ENCODE measurements at places on chromosomes 7 and 10.
A peak's percentile ranks its signal among the peaks of the same experiment; 100 is the strongest.

DNA sequence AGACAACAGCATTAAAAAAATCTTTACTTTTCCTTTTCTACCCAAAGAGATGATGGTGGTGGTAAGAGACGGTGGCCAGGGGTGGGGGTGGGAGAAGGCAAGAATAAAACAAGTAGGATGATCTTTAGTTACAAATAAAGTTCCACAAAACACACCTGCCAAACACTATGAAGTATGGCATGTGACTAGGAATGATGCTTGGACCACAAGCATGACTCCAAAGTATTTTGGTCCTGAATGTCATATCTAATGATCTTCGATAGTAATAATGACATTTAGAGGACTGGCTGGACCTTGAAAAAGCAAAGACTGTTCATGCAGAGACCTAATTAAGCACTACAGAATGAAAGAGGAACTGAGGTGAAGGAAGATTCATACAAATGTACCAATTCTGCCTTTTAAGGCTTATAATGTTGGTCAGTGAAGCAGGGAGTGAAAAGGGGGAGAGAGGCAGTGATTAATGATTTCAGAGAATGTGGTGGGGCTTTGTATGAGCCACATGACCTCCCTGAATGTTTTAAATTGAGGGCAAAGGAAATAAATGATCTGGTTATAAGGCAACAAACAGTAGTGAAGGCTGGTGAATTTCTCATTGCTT, 29.6 kb upstream of the DKK1 start:
- no peak for DNase-seq

DNA sequence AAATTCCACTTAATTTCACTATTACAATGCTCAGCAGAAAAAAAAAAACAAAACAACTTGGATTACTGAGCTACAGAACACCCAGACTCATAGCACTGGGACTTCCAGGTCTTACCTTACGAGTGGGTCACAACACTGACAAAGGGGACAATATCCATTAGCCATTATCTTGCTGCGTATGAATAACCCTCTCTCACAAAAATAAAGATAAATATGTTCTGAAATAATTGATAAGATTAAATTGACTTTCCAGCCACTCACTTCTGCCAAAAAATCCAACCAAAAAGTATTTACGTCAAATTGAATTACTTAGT, 128.7 kb downstream of the PKD1L1 start:
- DNase-seq, result no peak

GRCh38 chr10:119815671-119816070, 57.0 kb downstream of the MCMBP start:
- DNase-seq, result no peak

- DNase-seq, result no peak
Measured at GRCh38 chr7:12564996-12565764, 5.3 kb upstream of the SCIN start.

GRCh38 chr7:2440608-2441245, 35.5 kb downstream of the GRIFIN start:
- DNase-seq, result no peak

GRCh38 chr7:112547916-112548315, 67.1 kb downstream of the LSMEM1 start:
- no peak for DNase-seq

DNA sequence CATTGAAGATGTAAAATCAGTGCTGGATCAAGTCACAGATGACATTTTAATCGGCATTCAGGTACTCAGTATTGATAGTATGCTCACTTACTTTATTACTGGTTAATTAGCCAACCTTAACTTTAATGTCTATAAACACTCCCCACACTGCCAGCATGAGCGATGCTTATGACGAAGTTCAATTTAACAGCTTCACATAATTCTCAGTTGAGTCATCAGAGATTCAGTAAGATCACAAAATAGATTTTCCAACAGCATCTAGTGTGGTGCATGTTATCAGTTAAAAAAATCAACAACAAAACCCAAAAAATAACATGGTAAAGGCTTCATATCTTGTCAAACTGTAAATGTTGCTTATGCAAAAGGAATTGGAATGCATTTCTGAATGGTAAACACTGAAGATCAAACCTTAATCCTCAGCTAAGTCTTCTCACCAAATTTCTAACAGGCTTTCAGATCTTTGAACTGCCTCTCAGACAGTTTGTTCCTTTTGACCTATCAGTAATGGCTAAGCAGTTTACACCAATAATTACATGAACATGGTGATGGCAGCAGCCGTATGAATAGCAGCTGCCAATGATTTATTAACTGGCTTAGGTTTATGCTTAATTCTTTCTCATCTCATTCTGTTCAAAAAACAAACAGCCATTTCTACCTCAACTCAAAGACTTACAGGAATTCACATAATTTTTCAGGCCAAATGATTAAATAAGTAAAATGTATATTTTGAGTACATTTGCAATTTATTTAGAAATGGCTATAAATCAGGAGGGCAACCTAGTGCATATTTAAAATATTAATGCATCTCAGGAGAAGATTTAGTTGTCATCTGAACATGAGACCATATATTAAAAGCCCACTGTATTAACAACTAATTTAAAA, 98.5 kb downstream of the CABCOCO1 start:
- DNase-seq, result no peak

DNA sequence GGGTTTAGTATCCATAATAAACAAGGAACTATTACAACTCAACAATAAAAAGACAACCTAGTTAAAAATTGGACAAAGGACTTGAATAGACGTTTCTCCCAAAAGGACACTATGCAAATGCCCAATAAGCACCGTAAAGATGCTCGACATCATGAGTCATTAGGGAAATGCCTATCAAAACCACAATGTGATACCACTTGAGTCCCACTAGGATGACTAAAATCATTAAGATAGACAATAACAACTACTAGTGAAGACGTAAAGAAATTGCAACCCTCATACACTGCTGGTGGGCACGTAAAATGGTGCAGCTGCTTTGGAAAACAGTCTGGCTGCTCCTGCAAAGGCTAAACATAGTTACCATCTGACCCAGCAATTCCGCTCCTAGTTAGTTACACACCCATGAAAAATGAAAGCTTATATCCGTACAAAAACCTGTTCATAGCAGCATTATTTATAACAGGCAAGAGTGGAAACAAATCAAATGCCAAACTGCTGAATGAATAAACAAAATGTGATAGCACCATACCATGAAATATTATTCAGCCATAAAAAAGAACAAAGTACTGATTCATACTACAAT, 17.3 kb downstream of the CCDC3 start:
- DNase-seq, result no peak

GRCh38 chr10:29064680-29065079, 224.2 kb upstream of the LYZL1 start:
- DNase-seq, result no peak

GRCh38 chr7:159064816-159065510, 79.7 kb downstream of the VIPR2 start:
- no peak for DNase-seq

DNA sequence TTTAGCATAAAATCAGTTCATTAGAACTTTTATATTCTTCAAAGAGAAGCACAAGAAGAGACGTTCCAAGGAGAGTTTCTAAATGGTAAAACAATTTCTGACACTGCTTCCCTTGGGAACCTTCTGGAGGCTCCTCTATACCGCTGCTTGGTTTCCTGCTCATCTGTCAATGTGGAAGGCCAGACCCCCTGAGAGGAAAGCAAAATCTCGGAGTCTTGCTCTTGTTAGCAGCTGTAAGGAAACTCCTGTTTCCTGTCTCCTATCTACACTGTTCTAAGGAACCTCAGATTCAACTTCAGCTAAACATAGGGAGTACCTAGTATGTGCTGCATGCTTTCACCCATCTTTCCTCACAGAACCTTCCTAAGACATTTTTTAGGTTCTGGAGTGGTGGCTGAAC, 322.2 kb downstream of the BMPER start:
- DNase-seq, result no peak

- no peak for DNase-seq
Measured at GRCh38 chr7:3670898-3671297, 369.8 kb downstream of the SDK1 start.

- DNase-seq, result no peak
Measured at GRCh38 chr7:24349339-24349738, 65.3 kb downstream of the NPY start.

DNA sequence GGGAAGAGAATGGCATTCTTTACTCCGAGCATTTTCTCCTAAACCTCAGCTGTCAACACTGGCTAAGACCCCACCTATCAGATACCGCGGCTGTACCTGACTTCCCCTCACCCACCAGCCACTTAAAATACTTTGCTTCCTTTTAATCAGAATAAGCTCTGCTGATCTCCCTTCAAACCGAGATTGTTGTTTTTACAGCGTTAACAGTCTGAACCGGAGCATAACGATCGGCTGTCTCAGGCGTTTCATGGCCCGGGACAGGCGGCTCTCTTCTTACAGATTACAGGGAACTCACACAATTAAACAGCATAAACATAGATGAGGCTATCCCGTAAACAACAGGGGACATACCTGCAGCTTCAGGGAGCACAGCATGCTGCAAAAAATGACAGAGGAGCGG, 174.3 kb upstream of the RNF32 start:
- DNase-seq, result no peak

DNA sequence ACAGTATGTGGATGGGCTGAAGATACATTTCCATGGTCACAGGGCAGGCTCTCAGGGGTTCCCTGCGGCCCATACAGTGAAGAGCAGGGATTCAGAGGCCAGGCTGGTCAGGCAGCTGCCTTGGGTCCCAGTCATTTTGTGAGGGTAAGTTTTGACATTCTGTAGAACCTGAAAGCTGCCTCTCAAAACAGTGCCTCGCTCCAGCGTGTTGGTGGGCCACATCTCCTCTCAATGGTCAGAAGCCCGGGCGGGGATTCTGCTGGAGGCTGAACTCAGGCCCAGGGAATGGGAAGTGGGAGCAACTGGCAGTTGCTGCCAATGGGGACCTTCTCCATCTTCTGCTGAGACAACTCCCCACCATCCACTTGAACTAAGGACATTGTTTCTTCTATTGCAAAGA, 190.0 kb downstream of the PTPN20 start:
- no peak for DNase-seq

- no peak for DNase-seq
Measured at GRCh38 chr7:68866200-68866570, 732.1 kb upstream of the AUTS2 start.

DNA sequence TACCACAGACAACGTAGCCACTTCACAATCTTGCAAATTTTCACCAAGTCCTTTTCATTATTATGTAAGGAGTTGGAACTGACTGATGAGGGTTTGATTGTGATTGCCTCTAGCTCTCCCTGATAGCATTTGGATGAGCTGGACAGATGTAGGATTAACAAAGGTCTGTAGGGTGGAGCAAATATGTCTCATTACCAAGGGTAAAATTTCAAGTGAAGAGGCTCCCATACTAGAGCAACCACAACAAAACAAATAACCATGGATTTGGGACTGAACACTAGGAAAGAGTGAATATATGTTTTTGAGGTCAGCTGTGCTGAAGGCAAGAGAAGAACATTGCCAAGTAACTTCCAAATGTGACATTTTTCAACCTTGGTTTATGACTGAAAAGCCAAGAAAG, 281.7 kb downstream of the NEBL start:
- DNase-seq, result no peak

DNA sequence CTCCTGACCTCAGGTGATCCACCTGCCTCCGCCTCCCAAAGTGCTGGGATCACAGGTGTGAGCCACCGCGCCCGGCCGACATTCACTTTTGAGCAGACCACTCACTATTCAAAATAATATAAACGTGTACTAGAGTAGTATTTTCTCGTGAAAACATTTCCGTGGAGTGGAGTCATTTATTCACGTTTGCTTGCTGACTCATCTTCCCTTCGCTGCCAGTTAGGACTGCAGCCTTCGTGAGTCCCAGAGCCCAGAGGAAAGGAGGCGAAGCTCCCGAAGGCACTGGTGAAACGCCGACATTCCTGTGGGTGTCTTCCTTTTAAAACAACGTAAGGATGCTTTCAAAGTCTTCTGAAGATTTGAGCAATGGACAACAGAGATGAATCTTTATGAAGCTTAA, 10.9 kb upstream of the INPP5A start:
- DNase-seq, result no peak

DNA sequence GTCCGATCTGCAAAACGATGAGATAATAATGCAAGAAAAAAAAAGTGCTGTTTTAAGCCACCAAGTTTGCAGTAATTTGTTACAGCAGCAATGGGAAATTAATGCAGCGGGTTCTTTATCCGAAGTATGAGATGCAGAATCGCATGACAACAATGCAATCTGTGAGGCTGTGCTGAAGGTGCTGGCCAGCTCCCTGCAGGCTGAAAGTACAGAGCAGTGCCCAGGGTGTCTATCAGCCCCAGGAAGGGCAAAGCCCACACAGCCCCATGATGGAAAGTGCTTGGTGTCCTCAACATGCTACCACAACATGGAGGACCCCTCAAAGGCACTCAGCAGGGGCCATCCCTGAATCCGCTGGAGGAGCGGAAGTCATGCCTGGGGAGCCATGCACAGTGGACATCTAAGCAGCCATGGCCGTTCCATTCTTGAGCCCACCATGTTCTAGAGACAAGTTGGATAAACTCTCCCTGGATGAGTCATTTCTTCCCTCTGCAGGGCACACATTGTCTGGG, 199.5 kb upstream of the PFKP start:
- DNase-seq, result no peak

DNA sequence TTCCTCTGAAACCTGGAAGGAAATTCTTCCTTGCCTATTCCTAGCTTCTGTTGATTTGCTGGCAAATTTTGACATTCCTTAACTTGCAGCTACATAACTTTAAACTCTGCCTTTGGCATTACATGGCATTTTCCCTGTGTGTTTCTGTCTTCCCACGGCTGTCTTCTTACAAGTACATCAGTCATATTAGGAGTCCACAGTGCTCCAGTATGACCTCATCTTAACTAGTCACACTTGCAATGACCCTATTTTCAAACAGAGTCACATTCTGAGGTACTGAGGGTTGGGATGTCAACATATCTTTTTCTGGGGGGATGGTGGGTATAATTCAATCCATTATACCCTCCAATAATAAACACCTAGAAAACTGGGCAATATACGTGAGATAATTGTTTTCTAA, 37.4 kb upstream of the EPHB6 start:
- no peak for DNase-seq

DNA sequence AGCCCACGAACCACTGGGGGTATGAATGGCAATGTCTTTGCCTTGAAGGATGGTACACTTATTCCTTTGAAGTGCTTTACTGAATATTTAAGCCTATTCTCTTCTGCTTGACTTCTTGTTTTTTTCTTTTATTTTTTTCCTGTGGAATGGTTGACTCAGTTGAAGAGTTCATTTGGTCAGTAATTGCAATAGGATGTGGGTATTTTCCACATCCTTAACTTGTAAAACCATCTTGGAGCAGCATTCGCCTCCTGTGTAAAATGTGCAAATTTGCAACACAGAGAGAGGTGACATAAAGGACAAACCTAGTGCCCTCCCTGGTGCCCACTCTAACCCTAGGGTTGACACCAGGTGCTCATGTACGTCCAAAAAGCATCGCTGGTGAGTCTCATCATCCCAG, 347.0 kb downstream of the GATA3 start:
- no peak for DNase-seq

- no peak for DNase-seq
Measured at GRCh38 chr10:72935361-72935760, 19.2 kb downstream of the PLA2G12B start.

- DNase-seq, result peak; percentile 27
Measured at GRCh38 chr7:41881331-41882130, 178.6 kb upstream of the INHBA start.

Measured in activated T-cell treated with anti-CD3 and anti-CD28 coated beads for 1 hour (primary cell).